NCI-H446 (cell line): ENCODE measurements at places on chromosomes 13 and 19.

- no peak for DNase-seq
These were observed 2.1 kb downstream of the CILP2 start for GRCh38 chr19:19540064-19540714.

DNA sequence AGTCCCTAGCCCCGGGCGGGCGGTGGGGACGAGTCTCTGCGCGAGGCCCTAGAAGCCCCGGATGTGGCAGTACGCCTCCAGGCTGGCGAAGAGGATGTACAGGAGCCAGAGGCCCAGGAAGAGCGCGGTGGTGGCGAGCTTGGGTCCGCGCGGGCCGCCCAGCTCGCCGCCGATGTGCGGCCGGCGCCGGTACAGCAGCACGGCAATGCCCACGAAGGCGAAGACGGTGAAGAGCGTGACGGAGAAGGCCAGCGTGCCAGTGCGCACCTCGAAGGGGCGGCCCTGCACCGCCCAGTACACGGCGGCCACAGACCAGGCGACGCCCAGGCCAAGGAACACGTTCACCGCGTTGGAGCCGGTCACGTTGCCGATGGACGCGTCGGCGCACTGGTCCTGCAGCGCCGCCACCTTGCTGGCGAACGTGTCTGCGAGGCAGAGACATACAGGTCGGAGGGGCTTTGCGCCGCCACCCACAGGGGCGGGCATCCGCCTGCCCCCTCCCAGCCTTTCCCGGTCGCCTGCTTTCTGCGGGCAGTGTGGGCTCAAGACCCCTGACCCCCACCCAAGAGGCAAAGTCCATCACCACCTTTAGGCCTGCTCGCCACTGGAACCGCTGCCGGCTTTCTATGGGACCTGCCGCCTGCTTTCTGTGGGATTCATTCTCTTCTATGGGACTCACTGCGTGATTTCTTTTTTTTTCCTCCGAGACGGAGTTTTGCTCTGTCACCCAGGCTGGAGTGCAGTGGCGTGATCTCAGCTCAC is 10.9 kb upstream of the MEIS3 start:
- no peak for DNase-seq

GRCh38 chr19:46471116-46471733 is at the start of gene PNMA8A:
Gene PNMA8A, minus strand, starts transcription at chr19:46471563. Its CDS starts 528 bp downstream, at chr19:46471035.
- DNase-seq = peak; percentile 56

GRCh38 chr19:38211151-38211591 is 12.9 kb downstream of the DPF1 start:
- DNase-seq = no peak

- no peak for DNase-seq
These were observed 242.7 kb upstream of the IPO5 start for GRCh38 chr13:97710797-97711196.

GRCh38 chr19:42226886-42227285 is 6.8 kb downstream of the ZNF526 start:
- no peak for DNase-seq

- DNase-seq = no peak
These were observed 68.5 kb downstream of the TSC22D1 start for GRCh38 chr13:44507639-44508038.

DNA sequence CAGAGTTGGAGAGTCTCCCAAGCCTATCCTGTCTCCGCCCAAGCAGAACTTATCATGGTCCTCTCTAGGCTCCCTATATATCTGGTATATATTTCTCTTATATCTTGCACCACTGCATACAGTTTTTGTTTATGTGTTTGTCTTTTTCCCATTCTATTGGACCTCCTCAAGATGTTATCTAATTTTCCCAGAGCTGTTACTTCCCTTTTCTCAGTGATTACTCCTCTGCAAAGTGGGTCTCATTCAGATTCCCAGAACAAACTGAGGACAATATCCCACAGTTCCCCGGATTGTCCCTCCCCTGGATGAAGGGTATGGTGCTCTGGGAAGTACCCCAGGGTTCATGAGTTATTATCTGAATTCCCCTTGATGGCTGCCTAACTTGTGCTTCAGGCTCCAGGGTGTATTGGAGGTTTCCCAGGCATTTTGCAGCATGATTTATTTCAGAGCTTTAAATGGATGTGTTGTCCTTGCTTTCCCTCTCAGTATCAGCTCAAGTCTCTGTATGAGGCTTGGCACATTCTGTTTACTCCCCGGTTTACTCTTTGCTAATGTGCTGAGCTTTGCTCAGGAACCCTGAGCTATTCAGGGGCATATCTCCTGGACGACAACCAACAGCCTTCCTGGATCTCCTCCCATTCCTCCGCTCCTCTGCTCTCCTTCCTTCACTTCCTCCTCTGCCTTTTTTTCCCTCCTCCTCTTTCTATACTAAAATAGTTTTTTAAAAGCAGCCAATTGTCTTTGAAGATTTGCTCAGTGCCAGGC is 329.3 kb downstream of the SPRY2 start:
- DNase-seq = no peak

DNA sequence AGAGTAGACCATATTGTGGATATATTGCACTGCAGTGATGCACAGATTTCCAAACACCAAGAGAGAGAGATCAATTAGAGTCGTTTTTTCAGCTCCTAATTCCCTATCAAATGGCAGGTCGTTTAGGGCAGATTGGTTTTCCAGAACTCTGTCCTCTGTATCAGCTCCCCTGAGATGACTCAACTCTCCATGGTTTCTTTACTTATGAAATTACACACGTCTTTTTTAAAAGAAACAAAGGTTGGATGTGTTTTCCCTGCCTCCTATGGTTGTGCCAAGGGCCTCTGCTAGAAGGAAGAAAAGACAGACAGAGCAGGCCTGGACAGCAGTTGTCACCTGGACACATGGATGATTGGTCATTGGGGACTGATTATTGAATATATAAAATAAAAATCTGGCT is 478.1 kb upstream of the NBEA start:
- no peak for DNase-seq
